ENCODE measurements at places on chromosomes 7 and 10. TPM values are rescaled to one million over a fixed set of nuclear protein-coding genes. Genes with fewer than 3 reads are reported as not detected.

GRCh38 chr10:123102673-123103072 lies 33.1 kb upstream of the HMX3 start:
- no peak for DNase-seq

GRCh38 chr10:30529373-30529998 lies 95.5 kb downstream of the MAP3K8 start:
- DNase-seq = peak; percentile 43

- peak; percentile 44 for DNase-seq
Observed at GRCh38 chr10:103921750-103922195, 3.8 kb upstream of the STN1 start.

DNA sequence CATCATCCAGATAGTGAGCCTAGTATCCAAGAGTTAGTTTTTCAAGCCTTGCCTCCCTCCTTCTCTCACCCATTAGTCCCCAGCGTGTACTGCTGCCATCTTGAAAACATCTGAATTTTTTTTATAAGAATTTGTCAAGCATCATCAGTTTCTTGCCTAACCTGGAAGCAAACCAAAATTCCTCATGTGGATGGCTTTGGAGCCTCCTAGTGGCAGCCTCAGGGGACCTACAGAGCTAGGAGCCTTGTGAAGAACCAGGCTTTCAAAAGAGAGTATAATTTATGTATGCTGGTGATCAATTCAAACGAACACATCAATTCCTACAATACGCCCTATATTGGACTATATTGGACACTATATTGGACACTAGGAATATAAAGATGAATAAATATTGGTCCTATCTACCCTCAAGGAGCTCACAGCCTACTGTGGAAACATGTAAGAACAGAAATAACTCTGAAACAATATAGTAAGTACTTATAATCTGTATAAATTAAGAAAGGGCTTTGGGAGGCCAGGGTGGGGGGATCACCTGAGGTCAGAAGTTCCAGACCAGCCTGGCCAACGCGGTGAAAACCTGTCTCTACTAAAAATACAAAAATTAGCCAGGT lies 63.4 kb downstream of the HPSE2 start:
- peak; percentile 4 for DNase-seq

DNA sequence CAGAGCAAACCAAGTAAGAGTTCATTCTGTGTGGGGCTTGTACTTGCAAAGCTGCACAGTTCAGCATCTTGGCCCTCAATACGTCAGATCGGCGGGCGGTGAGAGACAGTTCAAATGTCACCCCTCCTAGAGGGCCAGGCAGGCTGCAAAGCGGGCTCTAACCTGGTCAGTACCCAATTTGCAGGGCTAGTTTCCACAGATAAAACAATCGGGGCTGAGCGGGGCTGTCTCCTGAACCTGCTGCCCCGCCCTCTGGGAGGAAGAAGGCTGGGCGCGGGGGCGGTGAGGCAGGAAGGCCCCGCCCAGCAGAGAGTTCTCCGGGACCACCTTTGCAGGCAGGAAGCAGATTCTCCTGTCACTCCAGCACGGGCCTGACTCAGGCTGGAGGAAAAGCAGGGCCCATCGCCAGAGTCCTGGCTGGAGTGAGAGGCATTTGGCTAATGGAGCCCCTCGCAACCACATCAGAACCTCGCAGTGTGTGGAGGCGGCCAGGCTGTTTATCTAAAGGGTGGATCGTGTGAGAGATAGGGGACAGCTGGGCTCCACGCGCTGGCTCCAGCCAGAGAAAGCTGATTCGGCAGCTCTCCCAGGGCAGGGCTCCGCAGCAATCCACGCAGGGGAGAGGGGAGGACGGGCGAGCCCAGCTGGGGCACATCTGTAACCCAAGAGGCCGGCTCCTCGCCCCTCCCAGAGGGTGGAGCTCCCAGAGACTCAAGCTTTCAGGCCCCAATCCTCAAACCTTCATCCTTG lies 83.1 kb downstream of the SH3PXD2A start:
- peak; percentile 65 for DNase-seq

IQUB gene
- 0.39 TPM for total RNA-seq

CH25H gene
- 0.49 TPM for total RNA-seq
